Naive B cell (primary cell): ENCODE measurements at places on chromosomes 7 and 10.

- DNase-seq = no peak
These were observed 74.3 kb downstream of the GLI3 start for GRCh38 chr7:42162560-42163325.

DNA sequence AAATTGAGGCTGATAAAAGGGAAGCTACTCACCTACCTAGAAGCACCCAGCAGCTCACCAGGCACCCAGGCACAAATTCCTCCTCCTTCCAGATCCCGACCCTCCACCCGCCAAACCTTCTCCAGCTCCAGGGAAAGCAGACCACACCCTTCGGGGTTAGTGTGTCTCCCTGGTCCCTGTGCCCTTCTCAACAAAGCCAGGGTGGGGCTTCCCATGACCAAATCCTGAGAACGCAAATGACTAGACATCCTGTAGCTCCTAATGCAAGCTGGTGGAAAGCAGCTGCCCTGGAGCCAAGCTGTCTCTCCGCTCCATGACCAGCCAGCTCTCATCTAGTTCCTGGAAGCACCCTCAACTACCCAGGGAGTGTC is 4.4 kb downstream of the TBX20 start:
- no peak for DNase-seq

DNA sequence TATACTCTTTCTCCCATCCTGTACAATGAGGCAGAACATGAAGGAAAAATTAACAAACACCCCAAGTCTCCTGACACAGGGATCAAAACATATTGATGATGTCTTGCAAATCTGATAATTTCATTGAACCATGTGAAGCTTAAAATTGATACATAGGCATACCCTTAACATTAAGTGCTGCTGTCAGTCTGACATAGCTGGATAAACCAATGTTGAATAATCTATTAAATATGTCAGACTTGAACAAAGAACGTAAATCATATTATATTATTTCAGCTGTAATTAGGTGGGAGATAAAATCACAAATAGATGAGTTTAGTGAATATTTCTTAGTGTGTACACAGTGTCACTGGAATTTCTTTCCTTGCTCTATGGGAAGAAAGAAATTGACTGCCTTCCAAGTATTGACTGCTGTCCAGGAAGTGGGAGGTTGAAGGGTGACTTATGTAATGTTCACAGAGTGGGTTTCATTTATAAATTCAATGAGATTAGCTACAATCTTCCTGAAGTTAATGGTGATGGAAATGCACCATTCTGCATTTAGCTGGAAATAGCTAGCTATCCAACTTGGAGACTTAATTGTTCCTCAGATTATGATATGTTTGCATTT is 170.8 kb downstream of the AUTS2 start:
- DNase-seq = no peak

DNA sequence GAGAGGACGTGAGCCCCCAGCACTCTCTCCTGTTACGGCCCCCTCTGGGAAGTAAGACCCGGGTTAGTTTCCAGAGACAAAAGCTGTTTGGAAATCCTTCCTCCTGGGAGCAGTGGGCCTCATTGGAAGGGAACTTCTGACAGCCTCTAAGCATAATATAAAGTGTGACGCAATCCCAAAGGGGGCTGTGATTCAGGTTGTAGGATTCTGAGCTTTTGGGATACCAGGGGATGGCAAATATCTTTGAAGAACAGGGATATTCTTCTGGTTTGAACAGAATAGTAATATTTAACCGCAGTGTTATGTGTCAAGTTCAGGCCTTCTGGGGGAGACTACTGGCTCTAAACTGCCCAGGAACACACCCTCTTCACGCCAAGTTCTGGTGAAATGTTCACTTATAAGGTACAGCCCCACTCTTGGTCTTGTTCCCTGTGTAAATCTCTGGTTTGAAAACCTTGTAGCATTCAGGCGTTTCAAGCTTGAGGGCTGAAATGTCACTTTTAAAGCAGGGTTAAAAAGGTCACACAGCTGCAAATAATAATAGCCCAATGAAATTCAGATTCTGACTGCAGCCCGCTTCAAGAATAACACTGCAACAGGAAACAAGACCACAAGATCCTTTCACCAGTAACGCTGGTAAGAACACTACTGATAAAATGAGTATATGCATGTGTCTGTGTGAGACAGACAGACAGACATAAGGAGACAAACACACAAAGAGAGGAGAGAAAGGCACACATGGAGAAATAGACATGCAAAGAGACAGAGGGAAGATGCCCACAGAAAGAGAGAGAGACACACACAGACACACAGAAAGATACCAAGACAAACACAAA is 69.0 kb downstream of the CREB5 start:
- DNase-seq = no peak

DNA sequence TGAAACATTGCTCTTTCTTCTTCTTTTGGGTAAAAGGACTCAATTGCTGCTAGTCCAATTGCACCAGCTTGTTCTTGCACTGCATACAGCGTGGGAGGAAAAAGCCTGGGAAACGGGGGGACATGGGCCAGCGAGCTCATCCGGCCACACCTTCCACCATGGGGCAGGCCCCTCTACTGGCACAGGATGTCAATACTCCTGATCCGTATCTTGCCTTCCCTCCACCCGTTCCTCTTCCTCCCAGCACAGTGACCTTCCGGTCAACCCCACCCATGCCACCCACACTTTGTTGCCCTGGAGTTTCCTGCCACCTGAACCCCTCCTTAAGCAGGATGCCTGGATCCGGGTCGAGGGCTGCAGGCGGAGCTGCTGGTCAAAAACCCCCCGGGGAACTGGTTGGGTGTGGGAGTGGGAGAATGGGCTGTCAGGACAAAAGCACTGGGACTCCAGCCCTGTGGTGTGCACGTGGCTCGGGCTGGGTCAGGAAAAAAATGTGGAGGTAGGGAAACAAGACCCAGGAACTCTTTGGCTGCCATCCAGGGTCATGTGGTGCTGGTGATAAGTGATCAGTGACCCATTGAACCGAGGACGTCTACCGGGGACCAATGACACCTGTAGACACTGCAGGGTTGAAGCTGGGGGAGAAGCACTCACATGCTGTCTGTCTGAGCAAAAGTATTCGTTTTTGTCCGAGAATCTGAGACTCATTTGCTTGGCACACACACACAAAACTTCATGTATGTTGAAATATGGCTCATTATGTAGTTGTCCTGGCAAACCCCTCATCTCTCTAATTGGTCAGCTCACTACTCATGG is 8.1 kb downstream of the IL2RA start:
- no peak for DNase-seq

- no peak for DNase-seq
These were observed 53.4 kb downstream of the NRCAM start for GRCh38 chr7:108402865-108403264.

- no peak for DNase-seq
These were observed 38.4 kb downstream of the IL2RA start for GRCh38 chr10:6023661-6024333.

- no peak for DNase-seq
These were observed 103.2 kb upstream of the GPR141 start for GRCh38 chr7:37580376-37580775.

GRCh38 chr10:24707445-24707844 is 16.2 kb downstream of the ARHGAP21 start:
- no peak for DNase-seq

GRCh38 chr10:22365233-22365632 is 19.9 kb downstream of the SPAG6 start:
- no peak for DNase-seq

DNA sequence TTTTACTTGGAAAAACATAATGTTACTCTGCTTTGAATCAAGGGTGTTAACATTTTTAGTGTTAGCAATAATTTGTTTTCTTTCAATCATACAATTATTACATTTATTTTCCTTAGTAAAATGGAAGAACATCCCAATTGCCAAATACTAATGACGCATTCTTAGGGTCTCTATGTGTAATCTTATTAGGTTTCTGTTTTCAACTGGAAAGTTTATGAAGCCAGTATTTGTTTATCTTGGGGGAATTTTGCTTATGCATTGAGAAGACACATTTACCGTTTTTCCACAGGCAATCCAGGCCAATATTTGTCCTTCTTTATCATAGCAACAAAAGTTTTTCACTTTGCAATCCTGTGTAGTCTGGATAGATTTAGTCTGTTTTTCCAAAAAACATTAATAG is 134.5 kb downstream of the CPED1 start:
- DNase-seq = no peak

GRCh38 chr10:120052964-120053702 is 160.6 kb downstream of the SEC23IP start:
- no peak for DNase-seq

GRCh38 chr7:124072603-124073309 is 39.9 kb upstream of the TMEM229A start:
- no peak for DNase-seq

GRCh38 chr10:44198096-44198779 is 186.7 kb downstream of the CXCL12 start:
- DNase-seq = no peak

DNA sequence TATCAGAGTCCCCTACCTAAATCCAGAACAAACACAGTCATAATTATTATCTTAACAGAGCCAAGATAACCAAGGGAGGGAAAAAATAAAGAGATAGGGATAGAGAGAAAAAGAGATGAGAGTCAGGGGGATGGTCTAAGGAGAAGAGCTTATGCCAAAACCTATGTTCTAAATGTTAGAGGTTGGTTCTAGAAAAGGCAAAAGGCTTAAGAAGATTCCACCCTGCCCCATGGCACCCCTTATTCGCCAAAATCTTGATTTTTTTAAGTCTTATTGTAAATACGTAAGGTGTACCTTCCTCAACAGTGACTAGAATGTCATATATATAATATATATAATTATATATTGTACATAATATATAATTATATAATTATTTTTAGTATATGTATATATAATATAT is 29.6 kb upstream of the CTNNA3 start:
- no peak for DNase-seq

GRCh38 chr10:59383436-59383835 is 21.1 kb upstream of the FAM13C start:
- DNase-seq = no peak

GRCh38 chr10:89954061-89954460 is 252.7 kb downstream of the KIF20B start:
- DNase-seq = no peak

DNA sequence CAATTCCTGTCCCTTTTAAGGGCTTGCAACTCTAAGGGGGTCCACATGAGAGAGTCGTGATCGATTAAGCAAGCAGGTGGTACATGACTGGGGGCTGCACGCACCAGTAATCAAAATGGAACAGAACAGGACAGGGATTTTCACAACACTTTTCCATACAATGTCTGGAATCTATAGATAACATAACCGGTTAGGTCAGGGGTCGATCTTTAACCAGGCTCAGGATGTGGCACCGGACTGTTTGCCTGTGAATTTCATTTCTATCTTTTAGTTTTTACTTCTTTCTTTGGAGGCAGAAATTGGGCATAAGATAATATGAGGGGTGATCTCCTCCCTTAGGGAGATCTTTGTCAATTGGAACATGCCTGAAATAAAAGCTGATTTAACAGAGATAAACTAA is 370.1 kb downstream of the IPMK start:
- no peak for DNase-seq

GRCh38 chr7:150567169-150567568 is at the start of gene GIMAP4:
Gene GIMAP4 (plus strand): TSS chr7:150567390. CDS start chr7:150569902, 2,512 bp downstream.
- DNase-seq = no peak

GRCh38 chr7:75861636-75862035 is 17.2 kb upstream of the RHBDD2 start:
- no peak for DNase-seq

- DNase-seq = no peak
These were observed 31.6 kb downstream of the TRIM8 start for GRCh38 chr10:102675666-102676533.

GRCh38 chr7:139667377-139667776 is 110.4 kb downstream of the HIPK2 start:
- DNase-seq = no peak

- no peak for DNase-seq
These were observed 25.6 kb downstream of the RNF216 start for GRCh38 chr7:5755704-5756504.

- DNase-seq = no peak
These were observed 93.9 kb downstream of the RBM20 start for GRCh38 chr10:110737886-110738634.

DNA sequence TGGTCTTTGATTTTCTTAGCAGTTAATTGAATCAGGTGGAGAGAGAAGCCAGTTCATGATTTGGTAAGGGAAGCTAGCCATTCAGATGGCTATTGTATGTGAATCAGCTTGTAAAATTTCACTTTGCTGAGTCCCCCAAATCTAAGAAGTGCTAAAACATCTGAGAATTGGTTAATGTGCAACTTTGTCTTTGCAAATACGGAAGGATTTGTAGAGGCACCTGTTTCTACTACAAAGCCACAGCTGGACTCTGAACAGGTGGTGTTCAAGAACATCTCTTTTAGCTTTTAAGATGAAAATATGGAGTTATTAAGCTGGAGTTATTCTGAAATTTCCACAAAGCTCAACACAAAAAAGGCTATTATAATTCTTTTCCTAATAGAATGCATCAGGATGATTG is 132.6 kb downstream of the VPS50 start:
- no peak for DNase-seq

DNA sequence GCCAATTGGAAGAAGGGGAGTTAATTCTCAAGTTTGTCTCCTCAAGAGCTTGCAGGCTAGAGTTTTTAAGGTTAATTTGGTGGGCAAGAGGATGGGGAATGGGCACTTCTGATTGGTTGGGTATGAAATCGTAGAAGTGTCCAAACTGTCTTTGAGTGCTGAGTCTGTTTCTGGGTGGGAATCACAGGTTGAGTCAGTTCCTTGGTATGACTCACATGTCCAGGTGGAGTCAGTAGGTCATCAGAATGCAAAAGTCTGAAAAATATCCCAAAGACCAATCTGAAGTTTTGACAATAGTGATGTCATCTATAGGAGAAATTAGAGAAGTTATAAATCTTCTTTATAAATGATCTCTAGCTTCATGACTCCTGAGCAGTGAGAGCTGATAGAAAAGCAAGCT is 1252.2 kb downstream of the REEP3 start:
- DNase-seq = no peak

- DNase-seq = no peak
These were observed 61.7 kb upstream of the TMEM248 start for GRCh38 chr7:66859339-66859738.

DNA sequence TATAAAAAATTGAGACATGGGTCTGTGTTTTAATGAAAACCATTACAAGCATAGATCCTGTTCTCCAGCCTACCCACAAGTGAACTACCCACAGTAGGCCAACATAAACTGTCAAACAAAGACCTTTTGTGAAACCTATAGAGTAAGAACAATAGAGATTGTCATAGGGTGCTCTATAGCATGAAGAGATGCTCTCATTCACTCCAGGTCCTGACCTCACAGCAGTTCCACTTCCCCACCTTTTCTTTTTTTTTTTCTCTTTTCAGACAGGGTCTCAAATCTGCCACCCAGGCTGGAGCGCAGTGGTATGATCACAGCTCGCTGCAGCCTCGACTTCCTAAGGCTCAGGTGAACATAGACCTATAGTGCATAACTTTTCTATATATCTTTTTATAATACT is 72.3 kb downstream of the CPEB3 start:
- DNase-seq = no peak

DNA sequence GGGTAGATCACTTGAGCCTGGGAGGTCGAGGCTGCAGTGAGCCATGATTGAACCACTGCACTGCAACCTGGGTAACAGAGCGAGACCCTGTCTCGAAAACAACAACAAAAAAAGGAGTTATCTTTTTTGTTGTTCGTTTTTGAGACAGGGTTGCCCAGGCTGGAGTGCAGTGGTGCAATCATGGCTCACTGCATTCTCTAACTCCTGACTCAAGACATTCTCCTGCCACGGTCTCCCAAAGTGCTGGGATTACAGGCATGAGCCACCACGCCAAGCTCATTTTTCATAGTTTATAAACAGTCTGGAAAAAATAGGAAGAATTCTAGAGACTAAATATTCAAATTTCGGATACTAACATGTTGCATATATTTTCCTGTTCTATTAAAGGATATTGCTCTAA is 29.4 kb downstream of the SFXN4 start:
- DNase-seq = no peak
